ENCODE measurements at places on chromosomes 16 and 17. TPM values are rescaled to one million over a fixed set of nuclear protein-coding genes. Genes with fewer than 3 reads are reported as not detected.

- no peak for DNase-seq
Observed at GRCh38 chr17:65297916-65298315, 160.7 kb downstream of the RGS9 start.

- DNase-seq: no peak
Observed at GRCh38 chr16:12798846-12799245, 4.8 kb downstream of the CPPED1 start.

- no peak for DNase-seq
Observed at GRCh38 chr17:62931101-62931500, 34.9 kb upstream of the TANC2 start.

DNA sequence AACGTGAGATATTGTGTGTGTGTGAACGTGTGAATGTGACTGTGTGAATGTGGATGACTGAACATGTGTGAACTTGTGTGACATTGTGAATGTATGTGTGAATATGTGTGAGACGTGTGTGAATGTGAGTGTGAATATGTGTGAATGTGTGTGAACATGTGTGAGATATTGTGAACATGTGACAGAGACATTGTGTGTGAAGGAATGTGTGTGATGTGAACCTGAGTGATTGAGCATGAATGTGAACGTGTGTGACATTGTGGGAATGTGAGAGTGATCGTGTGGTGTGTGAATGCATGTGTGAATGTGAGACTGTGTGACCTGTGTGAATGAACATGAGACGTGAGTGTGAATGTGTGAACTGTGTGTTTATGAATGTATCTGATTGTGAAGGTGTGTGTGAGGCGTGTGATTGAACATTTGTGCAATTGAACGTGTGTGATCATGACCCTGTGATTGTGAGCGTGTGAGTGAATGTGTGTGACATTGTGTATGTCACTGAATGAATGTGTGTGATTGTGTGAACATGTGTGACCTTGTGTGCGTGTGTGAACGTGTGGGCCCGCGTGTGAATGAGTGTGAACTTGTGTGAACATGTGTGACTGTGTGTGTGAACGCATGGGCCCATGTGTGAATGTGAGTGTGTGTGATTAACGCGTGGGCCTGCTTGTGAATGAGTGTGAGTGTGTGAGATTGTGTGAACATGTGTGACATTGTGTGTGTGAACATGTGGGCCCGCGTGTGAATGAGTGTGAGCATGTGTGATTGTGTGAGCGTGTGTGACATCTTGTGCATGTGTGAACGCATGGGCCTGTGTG lies 23.2 kb upstream of the GSE1 start:
- DNase-seq: no peak

DNA sequence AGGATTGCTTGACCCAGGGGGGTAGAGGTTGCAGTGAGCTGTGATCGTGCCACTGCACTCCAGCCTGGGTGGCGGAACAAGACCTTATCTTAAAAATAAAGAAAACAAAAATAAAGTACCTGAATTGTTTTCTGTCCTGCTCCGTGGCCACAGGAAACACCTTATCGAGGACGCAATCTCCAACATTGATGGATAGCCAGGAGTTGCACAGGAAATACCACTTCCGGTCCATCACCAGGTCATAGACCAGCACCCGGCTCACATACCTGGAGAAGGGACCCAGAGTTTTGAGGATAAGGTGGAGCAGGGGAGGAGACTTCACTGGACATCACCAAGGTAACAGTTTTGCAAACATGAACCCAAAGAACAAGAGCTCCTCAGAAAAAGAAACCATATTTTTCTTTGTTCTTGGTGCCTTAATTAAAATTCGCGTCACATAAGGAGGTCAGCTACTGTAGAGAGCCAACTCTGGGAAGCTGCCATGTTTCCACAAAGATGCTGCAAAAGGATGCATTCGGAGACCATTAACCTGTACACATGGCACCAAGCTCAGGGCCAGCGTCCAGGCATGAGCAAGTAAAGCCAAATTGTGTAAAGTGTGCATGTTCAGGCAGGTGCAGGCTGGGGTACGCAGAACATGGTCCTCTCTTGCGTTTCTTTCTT lies 55.6 kb upstream of the GCSH start:
- no peak for DNase-seq

- no peak for DNase-seq
Observed at GRCh38 chr16:59886021-59886420, 1151.9 kb upstream of the GOT2 start.

The SLC5A10 gene
- total RNA-seq: 0.17 TPM

The TADA2A gene
- 24.6 TPM for total RNA-seq
